ENCODE measurements at places on chromosomes 7 and 10.

DNA sequence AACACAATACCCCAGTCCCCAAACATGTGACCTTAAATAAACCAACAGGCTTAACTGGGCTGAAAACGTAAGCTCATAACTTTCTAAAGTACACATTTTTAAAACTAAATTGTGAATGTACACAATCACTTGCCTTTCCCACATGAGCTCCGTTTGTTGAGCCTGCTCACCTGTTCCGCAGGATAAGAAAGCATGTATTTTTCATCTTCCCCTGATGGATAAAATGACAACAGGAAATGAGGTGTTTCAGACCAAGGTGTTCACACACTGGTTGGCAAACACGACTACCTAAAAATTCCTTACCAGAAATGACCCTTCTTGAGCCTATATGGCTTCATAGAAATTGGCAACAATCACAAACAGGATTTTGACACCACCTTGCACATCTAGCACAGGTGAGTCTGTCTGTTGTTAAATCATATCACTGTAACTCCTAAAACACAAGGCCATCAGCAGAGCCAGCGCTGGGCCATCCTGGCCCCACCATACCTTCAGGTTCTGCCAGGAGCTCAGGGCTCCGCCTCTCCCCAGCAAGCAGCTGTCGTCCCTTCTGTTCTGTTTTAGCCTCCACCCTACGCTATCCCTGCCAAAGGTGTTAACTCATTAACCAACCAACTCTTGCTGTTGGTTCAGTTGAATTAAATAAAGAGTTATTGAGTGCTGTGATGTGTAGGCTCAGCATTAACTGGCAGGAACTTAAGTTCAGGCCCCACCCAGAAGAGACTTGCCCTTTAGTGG lies 73.6 kb upstream of the RNF32 start:
- DNase-seq, result no peak

DNA sequence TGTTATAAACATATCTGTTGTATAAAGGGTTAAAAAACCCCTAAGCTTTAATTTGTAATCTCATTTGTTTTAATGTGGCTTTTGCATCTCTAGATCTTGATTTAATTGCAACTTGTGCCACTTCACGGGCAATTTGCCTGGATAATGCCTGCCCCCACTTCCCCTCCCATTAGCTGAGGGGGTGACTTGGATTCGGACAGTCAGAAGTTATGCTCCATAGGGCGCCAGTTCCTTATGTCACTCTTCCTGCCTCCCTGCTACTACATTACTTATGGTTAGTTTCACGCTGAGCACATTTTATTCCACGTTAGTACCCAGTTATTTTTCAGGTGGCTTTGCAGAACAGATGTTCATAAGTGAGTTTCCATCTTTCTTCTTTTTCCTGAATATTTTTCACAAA lies 1015.2 kb upstream of the PHF14 start:
- no peak for DNase-seq

DNA sequence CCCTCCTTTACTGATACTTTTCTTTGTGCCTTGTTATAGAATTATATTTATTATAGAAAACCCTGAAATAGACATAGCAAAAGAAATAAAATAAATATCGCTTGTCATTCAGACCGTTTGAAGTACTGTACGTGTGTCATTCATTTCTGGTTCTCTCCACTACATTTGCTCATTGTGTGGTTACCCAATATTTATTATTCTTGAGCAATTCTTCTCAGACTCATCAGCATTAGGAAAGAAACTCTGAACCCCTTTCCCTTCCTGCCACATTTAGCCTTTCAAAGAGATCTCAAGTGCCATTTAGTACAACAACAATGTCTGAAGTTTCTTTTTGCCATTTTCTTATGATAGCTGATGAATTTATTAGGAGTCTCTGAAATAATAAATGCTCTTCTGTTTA lies 154.1 kb downstream of the KIAA1217 start:
- DNase-seq, result no peak

DNA sequence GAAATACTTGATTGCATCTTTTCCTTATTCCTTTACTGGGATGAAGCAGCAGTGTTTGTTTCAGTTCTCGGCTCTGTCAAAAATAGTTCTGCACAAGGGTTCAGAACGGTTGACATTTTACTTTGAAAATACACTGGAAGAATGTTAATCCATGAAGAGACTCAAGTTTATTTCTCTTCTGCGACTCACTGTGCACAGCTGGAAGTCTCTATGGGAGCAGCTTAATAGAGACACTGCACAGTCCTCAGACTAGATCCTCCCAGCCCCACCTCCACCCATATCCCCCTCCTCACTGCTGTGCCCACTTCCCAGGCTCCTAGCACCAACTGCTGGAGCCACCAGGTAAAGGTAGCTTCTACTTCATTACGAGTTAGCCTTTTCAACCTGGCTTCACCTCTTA lies 517.8 kb downstream of the GRID1 start:
- DNase-seq, result peak; percentile 16

- peak; percentile 29 for DNase-seq
Measured at GRCh38 chr10:106971411-106971831, 193.1 kb downstream of the SORCS1 start.

- DNase-seq, result no peak
Measured at GRCh38 chr10:25565570-25565969, 368.5 kb upstream of the MYO3A start.

DNA sequence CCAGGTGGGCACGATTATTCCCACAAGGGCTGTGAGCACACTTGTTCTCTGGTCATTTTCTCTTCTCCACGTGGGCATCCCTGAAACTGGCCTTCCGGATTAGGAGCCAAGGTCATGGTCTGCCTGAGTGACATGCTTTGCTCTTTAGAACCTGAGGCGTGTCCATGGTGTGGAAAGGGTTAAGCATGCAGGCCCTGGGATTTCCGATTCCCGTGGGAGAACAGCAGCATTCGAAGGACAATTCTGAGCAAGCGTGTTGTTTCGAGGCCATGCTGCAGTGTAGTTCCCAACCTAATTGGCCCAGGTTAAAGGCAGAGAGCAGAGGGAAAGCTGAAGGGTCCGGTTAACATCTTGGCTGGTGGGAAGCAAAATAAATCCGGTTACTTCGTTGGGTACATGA lies 245.9 kb downstream of the SKAP2 start:
- DNase-seq, result no peak

- no peak for DNase-seq
Measured at GRCh38 chr10:132793871-132794849, 8.2 kb upstream of the NKX6-2 start.

GRCh38 chr7:132527467-132528410 lies 48.5 kb downstream of the PLXNA4 start:
- no peak for DNase-seq

DNA sequence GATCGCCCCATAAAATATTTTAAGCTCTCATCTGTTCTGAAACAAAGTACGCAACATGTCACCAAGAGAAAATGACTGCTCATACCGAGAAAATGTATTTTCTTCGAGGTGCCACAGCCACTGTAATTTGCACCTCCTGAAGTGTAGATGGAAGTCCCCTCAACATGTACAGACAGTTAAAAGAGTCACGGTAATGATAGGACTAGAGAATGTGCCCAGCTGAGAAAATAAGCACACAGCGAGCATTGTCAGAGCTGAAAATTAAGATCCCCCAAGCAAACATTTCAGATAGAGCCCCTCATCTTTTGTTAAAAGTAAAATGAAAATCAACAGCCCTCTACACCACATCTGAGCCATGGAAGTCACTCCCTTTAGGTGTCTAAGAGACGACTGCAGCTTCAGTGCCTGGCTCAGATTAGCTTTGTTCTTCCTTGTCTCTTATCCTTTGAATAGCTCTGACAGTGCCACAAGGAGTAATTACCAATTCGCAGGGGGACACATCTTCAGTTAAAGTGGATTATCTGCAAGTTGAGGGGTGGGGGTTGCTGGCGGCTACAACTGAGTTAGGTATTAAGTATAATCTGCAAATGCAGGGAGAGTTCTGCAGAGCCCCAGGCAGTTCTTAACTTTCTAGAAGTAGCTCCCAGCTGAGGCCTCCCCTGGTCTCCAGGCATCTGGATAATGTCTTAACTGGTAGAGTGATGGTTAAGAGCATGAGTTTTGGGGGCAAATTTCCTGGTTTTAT lies 222.7 kb upstream of the C7orf33 start:
- DNase-seq, result no peak

GRCh38 chr10:76939933-76940468 lies 697.6 kb downstream of the KCNMA1 start:
- no peak for DNase-seq

- no peak for DNase-seq
Measured at GRCh38 chr10:132187430-132188138, 836 bp downstream of the DPYSL4 start.

GRCh38 chr10:45254892-45255291 lies 60.5 kb downstream of the OR13A1 start:
- no peak for DNase-seq

DNA sequence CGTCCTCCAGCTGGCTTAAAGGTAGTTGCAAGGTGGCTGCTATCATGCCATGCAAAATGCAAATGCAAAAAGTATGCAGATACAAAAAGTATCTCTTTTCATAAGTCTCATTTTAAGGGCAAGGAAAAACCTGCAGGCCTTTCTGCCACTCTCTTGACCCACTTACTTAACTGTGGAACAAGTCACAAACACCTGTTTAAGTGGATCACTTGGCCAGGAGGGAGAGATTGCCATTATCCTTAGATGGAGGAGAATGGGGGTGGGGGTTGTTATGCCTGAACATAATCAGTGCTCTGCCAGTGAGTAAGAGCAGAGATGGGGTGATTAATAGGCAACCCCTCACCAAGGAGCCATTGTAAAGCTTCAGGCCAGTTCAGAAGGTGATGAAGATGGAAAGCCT lies 25.1 kb upstream of the HERPUD2 start:
- no peak for DNase-seq

GRCh38 chr7:7562736-7563135 lies 3.9 kb upstream of the MIOS start:
- DNase-seq, result no peak

DNA sequence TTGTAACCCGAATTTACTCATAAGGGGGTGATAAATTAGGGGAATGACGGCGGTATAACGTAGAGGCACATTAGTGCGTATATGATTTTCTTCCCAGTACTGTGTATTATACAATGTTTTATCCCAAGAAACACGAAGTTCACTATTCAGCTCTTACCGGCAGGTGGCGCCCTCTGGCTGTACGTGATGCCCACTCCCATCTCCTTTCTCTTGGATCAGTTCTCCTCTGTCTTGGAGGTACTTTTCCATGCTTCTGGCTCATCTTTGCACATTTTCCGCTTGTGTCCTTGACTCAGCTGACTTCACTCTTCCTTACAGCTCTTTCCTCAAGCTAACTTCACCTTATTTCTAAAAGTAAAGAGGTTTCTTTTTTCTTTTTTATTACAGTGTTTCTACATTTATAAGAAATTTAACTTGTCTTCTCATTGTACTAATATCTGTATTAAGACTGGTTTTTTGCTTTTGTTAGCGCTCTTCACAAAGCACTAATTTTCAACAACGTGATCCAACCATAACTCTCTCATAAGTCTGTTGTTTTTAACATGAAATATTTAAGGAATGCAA lies 21.3 kb downstream of the TMEM176B start:
- DNase-seq, result peak; percentile 83

- no peak for DNase-seq
Measured at GRCh38 chr7:97601931-97602457, 129.9 kb upstream of the TAC1 start.
